Dermis microvascular lymphatic vessel endothelial cell (primary cell): ENCODE measurements at places on chromosomes 5 and 9. TPM values are rescaled to one million over a fixed set of nuclear protein-coding genes. Genes with fewer than 3 reads are reported as not detected.
A peak's percentile ranks its signal among the peaks of the same experiment; 100 is the strongest.

CATSPER3 gene
- under 0.01 and 0.13 TPM in 2 replicates for total RNA-seq

NAIP gene
- total RNA-seq, result 0.90 and 2.5 TPM in 2 replicates

GFPT2 gene
- 0.13 and 0.38 TPM in 2 replicates for total RNA-seq

KIF12 gene
- not detected in 2 replicates for total RNA-seq

SIGMAR1 gene
- 34.9 and 48.4 TPM in 2 replicates for total RNA-seq

DNA sequence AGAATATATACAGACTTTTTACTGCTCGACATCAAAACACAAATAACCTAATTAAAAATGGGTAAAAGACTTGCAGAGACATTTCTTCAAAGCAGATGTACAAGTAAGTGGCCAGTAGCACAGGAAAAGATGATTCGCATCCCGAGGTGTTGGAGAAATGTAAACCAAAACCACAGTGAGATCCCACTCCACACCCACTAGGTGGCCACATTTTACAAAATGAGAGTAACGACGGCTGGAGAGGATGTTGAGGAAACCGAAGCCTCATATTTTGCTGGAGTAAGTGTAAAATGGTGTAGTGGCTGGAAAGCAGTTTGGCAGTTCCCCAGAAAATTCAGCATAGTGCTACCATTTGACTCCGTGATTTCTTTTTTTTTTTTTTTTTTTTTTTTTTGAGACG lies 21.3 kb upstream of the GBGT1 start:
- DNase-seq, result peak; percentile 80

GRCh38 chr5:133713751-133714150 lies 101.4 kb upstream of the FSTL4 start:
- DNase-seq, result no peak

DNA sequence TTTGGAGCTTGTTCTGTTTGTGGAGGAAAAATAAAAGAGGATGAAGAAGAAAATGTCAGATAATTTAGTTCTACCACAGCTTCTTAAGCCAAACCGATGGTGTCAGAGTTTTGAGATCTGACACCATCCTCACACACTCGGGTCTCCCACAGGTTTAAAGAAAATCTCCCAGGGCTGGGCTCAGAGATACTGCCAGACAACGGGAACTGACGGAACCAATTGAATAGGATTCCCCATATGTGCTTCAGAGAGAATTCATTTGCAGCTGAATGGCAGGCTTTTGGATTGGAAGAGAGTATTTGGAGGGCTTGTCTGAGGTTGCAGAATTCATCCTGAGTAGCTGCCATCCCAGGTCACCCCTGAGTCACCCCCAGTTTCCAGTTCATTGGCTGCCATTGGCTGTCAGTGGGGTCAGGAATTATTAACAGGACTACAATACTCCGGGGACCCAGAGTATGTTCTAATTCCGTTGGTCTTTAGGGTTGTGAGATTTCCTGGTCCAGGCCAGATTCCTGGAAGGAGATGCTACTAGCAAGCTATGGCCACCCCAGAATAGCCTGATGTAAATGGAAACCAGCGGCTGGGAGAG lies 131.3 kb downstream of the PDZD2 start:
- no peak for DNase-seq

- peak; percentile 69 for DNase-seq
Observed at GRCh38 chr5:148912714-148913398, 86.4 kb downstream of the ADRB2 start.

- peak; percentile 99 for DNase-seq
Observed at GRCh38 chr9:94165592-94166235, 81.5 kb downstream of the PTPDC1 start.

DNA sequence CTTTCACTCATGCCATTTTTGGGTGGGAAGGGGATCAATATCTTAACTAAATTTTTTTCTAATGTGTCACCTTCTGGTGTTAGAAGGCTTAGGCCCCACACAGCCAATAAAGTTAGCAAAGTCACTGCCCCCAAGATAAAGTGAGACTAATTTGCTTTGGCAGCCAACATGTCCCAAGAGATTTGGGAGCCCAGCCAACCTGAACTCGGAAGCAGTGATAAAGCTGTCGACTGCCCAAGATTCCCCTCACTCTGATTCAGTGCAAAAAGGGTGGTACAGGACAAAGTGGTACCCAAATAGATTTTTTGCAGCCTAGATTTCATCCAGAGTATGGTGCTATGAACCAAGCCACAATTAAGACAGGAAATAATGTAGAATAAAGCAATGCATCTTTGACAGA lies 572.5 kb upstream of the ARRDC3 start:
- no peak for DNase-seq

DNA sequence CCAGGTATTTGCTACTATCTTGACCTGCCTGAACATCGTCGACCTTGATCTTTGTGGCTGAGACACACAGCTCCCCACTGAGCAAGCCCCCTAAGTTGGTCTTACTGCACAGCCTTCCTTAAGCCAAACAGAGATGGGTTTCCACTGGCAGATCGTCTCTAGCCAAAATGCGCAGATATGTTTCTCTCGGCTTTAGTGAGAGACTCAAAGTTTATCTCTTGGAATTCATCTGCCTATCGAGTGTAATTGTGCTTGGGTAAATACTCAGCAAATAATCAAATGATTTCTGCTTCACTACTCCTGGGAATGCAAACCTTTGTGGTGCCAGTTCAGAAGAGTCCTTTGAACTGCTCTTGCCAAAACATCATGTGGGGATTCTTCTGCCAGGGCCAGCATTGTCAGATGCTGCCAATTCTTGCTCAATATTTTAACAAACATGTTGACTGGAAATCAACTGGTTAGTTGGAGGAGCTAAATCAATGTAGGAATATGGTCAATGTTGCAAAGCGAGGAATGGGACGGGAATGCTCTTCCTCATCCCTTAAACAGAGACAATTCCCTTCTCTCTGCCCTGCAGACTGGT lies 141.2 kb upstream of the SLC28A3 start:
- DNase-seq, result no peak

- peak; percentile 28 for DNase-seq
Observed at GRCh38 chr9:108272349-108272899, 583.4 kb downstream of the ACTL7B start.
